ENCODE measurements at places on chromosomes 5 and 9.

- no peak for DNase-seq
Measured at GRCh38 chr5:10315824-10316509, 8.3 kb upstream of the CMBL start.

DNA sequence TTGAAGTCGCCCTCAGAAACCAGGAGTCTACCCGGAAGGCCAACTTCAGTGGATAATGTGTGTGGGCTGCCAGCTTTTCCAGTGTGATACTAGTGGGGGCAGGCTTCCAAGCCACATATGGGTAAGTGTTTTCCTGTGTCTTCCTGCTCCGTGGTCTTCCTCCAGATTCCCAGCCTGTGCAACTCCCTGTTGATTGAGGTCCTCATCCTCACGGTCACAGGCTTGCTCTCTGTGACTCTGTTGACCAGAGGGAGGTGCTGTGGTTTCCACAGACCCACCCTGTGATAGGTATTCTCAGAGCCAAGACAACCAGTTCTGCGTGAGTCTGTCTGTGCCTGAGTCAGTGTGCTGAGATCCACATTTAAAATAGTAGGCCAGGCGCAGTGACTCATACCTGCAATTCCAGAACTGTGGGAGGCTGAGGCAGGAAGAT, 388.0 kb upstream of the IRX2 start:
- DNase-seq: no peak

GRCh38 chr5:164636456-164636855, 1131.0 kb downstream of the MAT2B start:
- no peak for DNase-seq

DNA sequence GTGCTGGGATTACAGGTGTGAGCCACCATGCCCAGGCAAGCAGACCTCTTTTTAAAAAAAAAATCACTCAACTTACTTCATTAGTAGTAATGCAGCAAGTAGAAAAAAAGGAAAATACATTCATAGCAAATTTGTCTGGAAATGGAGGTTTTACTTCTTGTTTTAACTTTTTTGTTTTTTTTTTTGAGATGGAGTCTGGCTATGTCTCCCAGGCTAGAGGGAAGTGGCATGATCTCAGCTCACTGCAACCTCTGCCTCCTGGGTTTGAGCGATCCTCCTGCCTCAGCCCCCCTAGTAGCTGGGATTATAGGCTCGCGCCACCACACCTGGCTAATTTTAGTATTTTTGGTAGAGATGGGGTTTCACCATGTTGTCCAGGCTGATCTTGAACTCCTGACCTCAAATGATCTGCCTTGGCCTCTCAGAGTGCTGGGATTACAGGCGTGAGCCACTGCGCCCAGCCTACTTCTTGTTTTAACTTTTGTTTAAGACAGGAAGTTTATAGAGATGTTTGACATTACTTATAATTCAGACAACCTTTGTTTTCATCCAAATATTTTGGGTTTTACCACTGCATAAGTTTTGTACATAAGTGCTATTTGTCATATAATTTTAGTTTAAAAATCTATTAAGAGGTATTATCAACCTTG, 26.5 kb downstream of the UBE2R2 start:
- DNase-seq: no peak

GRCh38 chr5:176658007-176658599, 10.8 kb downstream of the TSPAN17 start:
- DNase-seq: peak; percentile 12

DNA sequence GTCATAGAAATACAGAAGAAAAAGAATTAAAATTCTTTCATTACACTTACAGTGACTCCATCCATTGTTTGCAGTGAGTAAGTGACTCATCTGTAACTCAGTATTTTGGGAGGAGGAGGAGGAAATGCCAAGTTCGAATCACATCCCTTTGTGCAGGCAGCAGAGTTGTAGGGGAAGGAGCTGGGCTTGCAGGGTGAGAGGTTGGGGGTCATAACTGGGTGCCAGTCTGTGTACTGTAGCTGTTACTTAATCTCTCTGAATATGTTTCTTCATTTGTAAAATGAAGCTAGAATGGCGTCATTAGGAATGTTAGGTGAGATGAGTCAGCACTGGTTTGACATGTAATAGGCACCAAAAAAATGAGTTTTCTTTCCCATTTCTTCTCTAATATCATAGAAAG, 235.7 kb upstream of the ADAMTSL1 start:
- no peak for DNase-seq

DNA sequence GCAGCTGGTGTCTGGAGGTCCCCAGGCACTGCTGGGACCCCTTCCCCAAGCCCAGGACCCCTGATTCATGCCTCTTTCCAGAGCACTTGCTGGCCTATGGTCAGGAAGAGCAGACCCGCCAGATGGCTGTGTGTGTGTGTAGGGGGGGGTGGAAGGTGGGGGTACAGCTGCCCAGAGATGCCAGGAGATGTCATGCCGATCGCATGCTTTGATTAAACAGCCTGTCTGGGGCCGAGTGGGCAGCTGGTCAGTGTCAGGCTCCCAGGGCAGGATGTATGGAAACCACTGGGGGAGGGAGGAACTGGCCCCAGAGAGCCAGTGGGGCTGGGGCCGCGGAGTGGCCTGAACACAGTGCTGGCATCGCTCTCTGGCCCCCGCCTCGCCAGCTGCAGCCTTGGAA, 23.7 kb downstream of the RXRA start:
- DNase-seq: no peak

- no peak for DNase-seq
Measured at GRCh38 chr5:115723220-115723619, 93.2 kb downstream of the CDO1 start.

GRCh38 chr9:121701736-121702261, 50.4 kb downstream of the DAB2IP start:
- DNase-seq: no peak

GRCh38 chr5:26940994-26941393, 97.4 kb downstream of the CDH9 start:
- DNase-seq: no peak

DNA sequence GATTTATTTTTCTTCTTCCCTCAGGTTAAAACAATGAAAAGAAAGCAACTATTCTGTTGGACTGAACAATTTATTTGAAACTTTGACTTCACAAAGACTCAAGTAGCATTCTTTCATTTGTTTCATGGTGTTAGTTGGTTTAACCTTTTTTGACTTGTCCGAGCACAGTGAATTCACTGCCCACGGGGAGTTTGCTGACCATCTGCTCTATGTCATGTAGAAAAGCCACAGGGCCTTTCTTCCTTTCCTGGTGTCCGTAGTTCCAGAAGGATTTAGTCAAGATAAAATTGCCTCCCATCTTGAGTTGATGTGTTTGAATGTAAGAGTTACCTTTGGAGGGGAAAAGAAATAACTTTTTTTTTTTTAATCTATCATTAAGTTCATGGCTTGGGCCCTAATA, 55.1 kb upstream of the ZNF608 start:
- no peak for DNase-seq

DNA sequence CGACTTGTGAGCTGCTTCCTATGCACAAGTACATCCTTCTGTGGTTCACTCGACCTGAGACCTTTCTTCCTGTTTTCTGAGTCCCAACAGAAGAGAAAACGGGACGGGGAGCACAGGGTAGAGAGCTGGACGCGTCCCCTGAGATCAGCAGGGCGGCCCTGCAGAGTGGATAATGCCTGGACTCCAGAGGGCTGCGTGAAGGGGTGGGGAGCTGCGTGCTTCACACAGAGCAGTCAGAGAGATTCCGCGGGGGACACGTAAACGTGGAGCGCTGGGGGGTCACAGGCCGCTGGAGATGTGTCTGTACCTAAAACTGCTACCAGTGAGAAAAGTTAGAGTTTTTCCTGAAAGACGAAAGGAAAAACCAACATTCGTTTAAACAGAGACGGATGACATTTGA, 46.3 kb downstream of the HSD17B3 start:
- no peak for DNase-seq

DNA sequence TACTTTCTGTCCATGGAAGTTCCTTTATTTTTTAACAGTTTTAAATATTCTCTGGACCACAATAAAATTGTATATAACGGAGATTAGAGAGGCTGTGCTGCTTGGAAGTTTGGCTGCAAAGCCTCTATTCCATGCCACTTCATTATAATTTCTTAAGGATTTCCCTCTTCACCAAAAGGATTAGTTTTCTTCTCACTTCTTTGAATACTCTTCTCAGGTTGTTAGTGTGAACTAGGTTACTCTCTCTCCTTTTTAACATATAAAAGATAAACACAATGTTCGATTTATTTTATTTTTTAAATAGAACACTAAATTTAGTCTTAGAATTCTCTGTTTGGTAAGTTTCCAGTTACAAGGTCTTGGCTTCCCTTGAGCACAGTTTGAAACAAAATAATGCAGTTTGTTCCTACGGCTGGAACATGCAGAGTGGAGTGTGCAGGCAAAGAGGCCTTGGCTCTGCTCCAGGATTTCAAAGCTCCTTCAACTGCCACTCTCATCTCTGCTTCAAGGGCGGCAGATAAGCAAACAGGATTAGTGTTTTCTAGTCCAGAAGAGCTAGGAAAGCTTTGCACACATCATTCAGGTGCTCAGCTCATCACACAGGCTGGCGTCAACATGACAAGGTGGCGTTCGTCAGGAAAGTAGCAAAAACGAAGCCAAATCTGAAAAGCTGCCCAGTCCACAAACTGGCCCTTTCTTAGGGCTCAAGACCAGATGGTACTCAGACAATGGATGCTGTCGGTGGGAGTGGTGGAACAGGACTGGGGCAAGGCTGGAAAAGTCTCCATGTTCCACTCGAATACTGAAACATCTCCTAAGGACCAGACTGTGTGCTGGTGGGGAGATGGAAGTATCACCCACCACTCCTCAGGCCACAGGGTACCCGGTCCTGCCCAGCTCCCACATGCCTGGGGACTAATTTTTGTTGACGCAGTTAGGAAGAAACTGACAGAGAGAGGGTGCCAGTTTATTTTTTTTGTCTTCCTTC, 286.6 kb downstream of the CRB2 start:
- no peak for DNase-seq

DNA sequence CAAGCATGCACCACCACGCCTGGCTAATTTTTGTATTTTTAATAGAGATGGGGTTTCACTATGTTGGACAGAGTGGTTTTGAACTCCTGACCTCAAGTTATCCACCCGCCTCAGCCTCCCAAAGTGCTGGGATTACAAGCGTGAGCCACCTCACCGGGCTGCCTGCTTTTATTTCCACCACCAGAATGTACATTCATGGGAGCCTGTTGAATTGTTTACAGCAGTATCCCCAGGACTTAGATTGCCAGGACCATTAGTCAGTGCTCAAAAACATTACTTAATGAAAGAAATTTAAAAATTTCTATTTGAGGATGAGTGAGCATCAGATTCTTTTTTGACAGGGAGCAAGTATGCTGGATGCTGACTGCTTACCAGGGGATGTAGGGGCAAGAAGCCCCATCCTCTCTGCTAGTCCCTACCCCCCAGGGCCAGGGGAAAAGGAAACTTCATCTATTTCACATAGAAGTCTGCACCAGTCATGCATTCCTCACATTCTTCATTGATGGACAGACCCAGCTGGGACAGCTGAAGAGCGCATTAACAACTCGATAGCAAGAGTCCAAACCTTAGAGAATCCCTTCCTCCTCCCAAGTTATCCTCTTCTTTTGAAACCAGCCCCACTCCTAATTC, 10.3 kb upstream of the RGMB start:
- DNase-seq: peak; percentile 86

DNA sequence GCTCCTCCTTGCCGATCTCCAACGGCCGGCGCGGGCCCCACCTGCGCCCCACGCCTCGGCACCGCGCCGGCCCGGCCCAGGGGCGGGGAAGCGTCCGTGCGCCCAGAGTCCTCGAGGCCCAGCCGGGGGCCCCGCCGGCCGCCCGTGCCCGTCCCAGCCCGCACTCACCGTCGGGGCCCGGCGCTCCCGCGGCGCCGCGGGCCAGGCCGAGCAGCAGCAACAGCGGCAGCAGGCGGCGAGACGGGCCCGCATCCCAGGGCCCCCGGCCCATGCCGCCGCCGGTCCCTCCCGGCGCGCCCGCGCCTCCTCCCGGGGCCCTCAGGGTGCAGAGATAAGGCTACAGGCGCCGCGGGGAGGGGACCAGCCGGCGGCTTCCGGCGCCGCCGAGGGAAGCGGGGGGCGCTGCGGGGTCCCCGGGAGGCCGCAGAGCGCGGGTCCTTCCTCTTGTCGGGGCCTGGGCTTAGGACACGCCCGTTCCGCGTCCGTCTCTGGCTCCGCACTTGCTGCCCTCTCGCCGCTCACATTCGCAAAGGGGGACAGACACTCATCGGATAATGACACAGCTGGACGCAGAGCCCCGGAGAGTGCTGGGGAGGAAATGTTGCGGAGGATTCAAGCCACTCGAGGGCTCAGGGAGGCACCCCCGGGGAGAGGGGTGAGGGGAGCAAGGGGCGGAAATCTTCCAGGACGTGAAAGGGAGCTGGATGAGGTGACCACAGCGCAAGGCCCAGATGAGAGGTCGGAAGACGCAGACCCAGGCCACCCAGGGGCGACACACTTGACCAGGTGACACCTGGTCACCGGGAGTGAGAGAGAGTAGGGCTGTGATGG, at the start of gene SUSD1:
SUSD1 (minus strand) TSS at position 333 of the 831 bp plus-strand sequence; CDS start at position 271, 62 bp downstream.
- DNase-seq: no peak
